Urinary bladder (tissue), 4 donors: ENCODE measurements at places on chromosomes 11 and 22. TPM values are rescaled to one million over a fixed set of nuclear protein-coding genes. Genes with fewer than 3 reads are reported as not detected.

The IFITM10 gene
- 1.9 TPM for polyA plus RNA-seq

The VWCE gene
- 0.67 TPM for polyA plus RNA-seq

The KCTD14 gene
- polyA plus RNA-seq: 1.4 TPM

The PSMC3 gene
- polyA plus RNA-seq: 177 TPM

The LMO2 gene
- 17.0 TPM for polyA plus RNA-seq

DNA sequence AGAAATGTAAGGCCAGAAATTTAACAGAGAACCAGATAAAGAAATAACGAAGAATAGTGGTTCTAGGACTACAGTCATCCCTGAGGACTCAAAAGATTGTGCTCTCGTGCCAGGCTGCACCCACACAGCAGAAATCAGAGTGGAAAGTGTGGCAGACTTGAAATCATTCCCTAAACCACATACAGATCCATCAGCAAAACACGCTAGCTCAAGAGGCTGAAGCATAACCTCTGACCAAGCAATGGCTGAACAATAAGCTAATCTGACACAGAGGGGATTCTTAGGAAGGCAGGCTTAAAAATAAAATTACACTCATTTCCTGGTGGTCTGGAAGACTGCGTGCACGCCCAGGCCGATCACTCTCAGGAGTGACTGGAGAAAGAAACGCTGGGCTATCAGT, 19.0 kb downstream of the NCF4 start:
- no peak for DNase-seq

- no peak for DNase-seq
These were observed 25.5 kb downstream of the CSF2RB start for GRCh38 chr22:36938886-36939285.

DNA sequence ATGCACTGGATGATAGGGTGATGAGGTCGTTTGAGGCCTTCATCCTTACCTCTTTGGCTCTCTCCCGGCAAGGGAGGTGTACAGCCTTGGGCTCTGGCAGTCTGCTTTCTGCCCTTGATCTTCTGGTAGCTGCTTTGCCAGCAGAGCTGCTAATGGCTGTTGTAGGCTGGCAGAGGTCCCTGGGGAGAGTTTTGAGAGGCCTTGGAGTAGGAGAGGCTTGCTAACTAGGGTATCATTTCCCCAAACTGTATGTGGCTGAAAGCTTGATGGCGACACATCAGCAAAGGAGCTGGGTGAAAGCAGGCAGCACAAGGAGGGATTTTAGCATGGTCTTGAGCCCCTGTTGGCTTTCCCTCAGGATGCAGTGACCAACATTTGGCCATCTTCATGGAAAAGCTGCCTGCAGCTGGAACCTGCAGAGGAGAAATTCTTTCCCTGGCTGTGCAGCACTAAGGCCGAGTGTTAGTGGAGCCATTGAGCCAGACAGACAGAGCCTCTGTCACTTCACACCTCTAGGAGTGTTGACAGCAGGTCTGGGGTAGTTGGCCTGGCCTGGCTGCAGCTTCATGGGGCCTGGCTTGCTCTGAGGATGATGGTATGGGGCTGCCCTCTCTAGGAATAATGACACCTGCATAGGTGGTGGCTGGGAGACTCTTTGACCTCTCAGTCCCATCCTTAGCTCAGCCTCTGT, 3.5 kb upstream of the AMPD3 start:
- DNase-seq: no peak

- no peak for DNase-seq
These were observed 93.7 kb downstream of the JRKL start for GRCh38 chr11:96483374-96483955.
